Kidney tubule cell (primary cell): ENCODE measurements at places on chromosomes 13 and 19.

GRCh38 chr13:104315606-104316005 lies 1249.4 kb upstream of the SLC10A2 start:
- peak; percentile 99 for DNase-seq

GRCh38 chr13:101305981-101306411 lies 110.3 kb downstream of the NALCN start:
- no peak for DNase-seq

GRCh38 chr19:2223959-2224358 lies 12.2 kb downstream of the PLEKHJ1 start:
- no peak for DNase-seq

DNA sequence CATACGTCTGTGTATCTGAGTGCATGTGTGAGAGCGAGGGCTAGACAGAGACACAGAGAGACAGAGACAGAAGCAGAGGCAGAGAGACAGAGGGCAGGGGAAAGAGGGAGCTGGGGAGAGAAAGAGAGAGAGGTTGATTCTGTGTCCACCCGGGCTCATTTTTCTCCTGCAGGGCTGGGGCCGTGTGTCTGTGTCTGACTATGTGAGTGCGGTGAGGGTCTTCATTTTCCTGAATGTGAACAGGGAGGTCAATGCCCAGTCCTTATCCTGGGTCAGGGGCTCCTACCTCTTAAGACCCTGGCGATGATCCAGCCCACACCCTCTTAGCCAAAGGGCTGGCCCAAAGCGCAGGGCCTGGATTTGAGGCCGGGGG lies 17.7 kb downstream of the LRRC4B start:
- no peak for DNase-seq

- peak; percentile 62 for DNase-seq
These were observed 83.3 kb downstream of the KLF5 start for GRCh38 chr13:73142071-73142470.

GRCh38 chr13:29704648-29705047 lies 109.2 kb upstream of the SLC7A1 start:
- DNase-seq: no peak

- DNase-seq: no peak
These were observed 28.3 kb upstream of the PCDH9 start for GRCh38 chr13:67258482-67258881.

GRCh38 chr19:41328157-41328841 lies 18.3 kb downstream of the CCDC97 start:
- no peak for DNase-seq

DNA sequence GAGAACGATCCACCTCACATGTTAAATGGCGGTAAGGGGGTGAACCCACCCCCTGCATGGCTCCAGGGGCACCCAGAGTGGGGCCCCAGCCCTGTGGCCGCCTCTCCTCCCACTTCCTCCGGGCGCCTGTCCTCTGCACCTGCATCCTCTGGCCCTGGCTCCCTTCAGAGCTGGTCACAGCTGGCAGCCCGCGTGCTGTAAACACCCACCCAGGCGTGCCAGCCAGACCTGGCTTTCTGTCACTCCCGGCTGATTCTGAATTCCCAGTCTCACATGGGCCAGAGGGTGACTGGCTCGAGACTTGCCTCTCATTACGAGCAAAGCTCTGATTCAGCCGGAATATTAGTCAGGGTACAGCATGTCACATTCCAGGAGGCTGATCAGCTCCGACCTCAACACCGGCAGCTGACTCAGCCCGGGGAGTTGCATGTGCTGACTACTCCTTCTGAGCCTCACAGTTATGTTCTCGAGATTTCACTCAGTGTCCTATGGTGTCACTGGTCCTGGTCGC lies 75.1 kb downstream of the GNG7 start:
- peak; percentile 100 for DNase-seq

- no peak for DNase-seq
These were observed 1199.7 kb downstream of the DIAPH3 start for GRCh38 chr13:58964048-58964447.

DNA sequence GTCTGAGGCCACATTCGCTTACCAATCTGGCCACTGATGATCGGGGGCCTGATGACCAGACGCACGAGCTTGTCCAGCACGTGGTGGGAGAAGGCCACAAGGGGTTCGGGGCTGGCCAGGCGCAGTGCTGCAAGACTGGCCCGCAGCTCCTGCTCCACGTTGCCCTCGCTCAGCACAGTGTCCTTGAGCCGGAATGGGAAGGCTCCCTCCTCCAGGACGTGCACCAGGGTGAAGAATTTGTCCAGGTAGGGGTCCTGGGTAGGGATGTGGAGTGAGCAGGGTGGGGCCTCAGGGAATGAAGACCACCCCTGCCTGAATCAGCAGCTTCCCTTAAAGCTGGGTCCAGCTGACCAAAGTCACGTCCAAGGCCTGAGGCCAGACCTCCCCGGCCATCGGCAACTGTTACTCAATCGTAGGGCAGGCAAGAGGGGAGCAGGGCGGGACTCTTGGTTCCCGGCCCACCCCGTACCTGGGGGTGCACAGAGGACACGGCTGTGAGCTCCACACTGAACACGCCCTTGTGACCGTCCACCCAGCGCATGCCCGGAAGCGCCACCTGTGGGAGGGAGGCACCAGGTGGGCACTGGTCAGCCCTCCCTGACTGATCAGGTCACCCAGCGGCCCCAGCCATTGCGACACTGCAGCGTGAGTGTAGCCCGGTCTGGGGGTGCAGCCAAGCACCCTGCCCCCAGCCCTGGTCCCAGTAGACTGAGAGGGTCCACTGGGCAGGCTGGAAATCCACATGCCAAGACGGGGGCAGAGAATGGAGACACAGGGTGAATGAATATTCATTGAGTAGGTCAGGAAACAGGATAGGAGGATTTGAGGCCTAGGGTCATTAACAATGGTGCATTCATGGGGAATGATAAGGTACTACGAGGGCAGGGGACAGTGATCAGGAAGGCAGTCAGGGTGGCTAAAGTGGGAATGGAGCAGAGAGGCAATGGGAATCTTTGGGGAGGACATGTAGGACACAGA lies 2.8 kb upstream of the ANGPTL8 start:
- DNase-seq: no peak
